Gastrocnemius medialis (tissue), 4 donors: ENCODE measurements at places on chromosomes 12 and 14. TPM values are rescaled to one million over a fixed set of nuclear protein-coding genes. Genes with fewer than 3 reads are reported as not detected.

- peaks cover 33% of the 10 kb centered on the region for H3K4me1 ChIP-seq
- H3K27ac ChIP-seq, result no peak overlapping the region
- no peaks in the 10 kb centered on the region for H3K36me3 ChIP-seq
These were observed 350.6 kb downstream of the DPF3 start for GRCh38 chr14:72543341-72543740.

- no peak overlapping the region for H3K4me3 ChIP-seq
- H3K27me3 ChIP-seq, result peaks cover 69% of the 10 kb centered on the region
- no peak overlapping the region for H3K27ac ChIP-seq
These were observed 2.9 kb downstream of the BCL11B start for GRCh38 chr14:99268810-99269707.

- H3K27me3 ChIP-seq, result no peaks in the 10 kb centered on the region
- H3K4me3 ChIP-seq, result no peak overlapping the region
- no peaks in the 10 kb centered on the region for H3K36me3 ChIP-seq
These were observed 14.2 kb downstream of the TRPV4 start for GRCh38 chr12:109818905-109819500.

The APOLD1 gene
- 62.0 TPM for total RNA-seq

The RDH5 gene
- total RNA-seq, result 10.3 TPM

DNA sequence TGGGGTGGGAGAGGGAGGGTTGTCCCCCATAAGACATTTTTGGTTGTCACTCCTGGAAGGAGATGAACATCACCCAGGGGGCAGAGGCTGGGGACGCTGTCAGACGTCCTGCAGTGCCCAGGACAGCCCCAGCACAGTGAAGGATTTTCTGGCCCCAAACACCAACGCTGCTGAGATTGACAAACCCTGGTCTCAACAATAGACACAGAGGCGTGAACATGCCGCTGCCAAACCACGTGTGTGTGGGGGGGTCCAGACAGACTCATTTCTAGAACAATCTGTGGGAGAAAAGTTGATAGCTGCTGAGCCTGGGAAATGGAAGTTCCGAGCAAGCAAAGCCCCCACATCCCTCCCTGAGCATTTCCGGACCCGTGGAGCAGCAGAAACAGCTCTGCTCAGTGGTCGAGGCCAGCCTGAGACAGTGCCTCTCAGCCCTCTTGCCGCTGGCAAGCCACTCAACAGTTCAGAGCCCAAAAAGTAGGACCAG lies 43.8 kb upstream of the CLMN start:
- no peaks in the 10 kb centered on the region for H3K4me1 ChIP-seq
- DNase-seq, result no peak
- no peak overlapping the region for H3K4me3 ChIP-seq
- no peak overlapping the region for H3K27ac ChIP-seq
- peaks cover 16% of the 10 kb centered on the region for H3K27me3 ChIP-seq

DNA sequence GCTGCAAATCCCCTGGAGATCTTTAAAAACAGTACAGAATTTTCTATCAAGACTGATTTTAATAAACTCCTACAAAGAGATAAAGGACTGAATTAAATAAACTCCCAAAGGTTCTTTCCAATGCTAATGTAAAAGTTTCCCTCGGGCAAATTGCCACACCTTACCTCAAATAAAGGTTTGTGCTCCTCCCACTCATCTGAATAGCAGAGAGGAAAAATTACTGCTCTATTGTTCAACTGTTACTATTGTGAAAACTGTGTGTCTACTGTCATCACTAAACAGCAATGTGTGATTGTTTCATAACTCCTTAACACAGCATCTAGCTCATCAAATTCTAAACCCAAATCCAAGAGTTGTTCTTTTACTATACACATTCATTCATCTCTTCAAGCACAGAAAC lies 3.2 kb downstream of the SPTLC2 start:
- no peak for DNase-seq
- H3K27ac ChIP-seq, result no peak overlapping the region
- H3K36me3 ChIP-seq, result no peaks in the 10 kb centered on the region

The RPS6KA5 gene
- total RNA-seq, result 10.9 TPM

DNA sequence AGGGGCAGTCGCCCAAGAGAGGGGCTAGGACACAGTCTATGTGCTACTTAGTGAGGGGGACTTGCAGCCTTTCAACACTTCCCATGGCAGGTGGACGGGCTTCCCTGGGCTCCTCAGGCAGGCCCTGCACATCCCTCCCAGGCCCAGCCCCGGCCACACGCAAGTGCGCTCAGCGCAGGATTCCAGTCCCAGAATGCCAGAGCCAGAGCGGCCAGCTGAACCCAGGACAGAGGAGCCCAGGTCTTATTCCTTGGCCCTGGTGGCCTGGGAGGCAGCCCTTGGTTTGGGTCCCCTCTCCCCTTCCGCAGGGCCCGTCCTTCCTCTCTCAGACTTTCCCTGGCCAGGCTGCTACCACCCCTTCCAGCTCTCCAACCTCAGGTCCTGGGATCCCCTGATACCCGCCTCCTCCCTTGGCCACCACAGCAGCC lies 12.0 kb downstream of the DLK1 start:
- H3K4me1 ChIP-seq, result no peaks in the 10 kb centered on the region
- H3K4me3 ChIP-seq, result no peak overlapping the region
- no peaks in the 10 kb centered on the region for H3K27me3 ChIP-seq
- DNase-seq, result no peak

DNA sequence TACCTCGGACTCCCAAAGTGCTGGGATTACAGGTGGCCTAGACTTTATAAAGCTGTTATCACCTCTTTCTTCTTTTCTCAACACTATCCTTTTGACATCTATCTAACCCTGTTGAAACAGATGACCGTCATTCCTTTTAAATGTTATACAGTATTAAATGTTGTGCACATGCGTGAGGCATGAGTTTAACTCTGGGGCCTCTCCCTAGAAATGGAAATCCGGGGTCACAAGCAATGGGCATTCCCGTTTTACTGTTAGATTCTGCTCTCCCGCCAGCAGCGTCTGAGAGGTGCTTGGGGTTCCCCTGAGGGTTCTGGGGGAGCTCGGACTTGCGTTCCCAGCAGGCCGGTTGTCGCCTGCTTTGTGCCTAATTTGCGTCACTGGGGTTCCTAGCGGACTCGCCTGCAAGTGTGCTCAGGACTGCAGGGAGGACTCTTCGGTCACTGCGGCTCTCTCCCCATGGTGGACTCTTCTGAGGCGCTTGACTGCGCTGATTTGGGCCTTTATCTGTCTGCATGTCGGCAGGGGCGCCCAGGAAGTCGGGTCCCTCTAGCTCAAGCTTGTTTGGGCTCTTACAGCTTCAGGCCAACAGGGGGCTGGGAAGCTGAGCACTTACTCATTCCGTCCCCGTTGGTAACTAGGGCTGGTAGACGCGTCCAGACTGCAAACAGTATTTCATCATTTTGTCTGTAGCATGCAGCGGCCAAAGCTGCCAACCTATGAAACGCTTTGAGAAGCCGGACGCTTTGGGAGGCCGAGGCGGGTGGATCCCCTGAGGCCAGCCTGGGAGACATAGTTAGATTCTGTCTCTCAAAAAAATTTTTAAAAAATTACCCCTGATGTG lies 1.2 kb upstream of the RAN start:
- H3K4me3 ChIP-seq, result peak overlapping the region; percentile 49
- H3K36me3 ChIP-seq, result no peaks in the 10 kb centered on the region
- no peaks in the 10 kb centered on the region for H3K27me3 ChIP-seq
- DNase-seq, result peak; percentile 31
- H3K4me1 ChIP-seq, result peaks cover 15% of the 10 kb centered on the region

GRCh38 chr12:130646716-130647370 lies 69.3 kb downstream of the RIMBP2 start:
- H3K4me1 ChIP-seq, result no peaks in the 10 kb centered on the region
- no peaks in the 10 kb centered on the region for H3K36me3 ChIP-seq
- DNase-seq, result no peak
- H3K27ac ChIP-seq, result no peak overlapping the region

The C12orf50 gene
- total RNA-seq, result not detected

- H3K27me3 ChIP-seq, result no peaks in the 10 kb centered on the region
- no peak overlapping the region for H3K4me3 ChIP-seq
- DNase-seq, result no peak
These were observed 5.8 kb upstream of the PHLDA1 start for GRCh38 chr12:76037130-76038103.

The BCL2L14 gene
- not detected for total RNA-seq

The FAM181A gene
- total RNA-seq, result not detected

The GZMH gene
- total RNA-seq, result not detected

The KIF26A gene
- 3.3 TPM for total RNA-seq

- no peak overlapping the region for H3K27ac ChIP-seq
- no peaks in the 10 kb centered on the region for H3K4me1 ChIP-seq
- H3K4me3 ChIP-seq, result no peak overlapping the region
- peaks cover 17% of the 10 kb centered on the region for H3K27me3 ChIP-seq
These were observed 16.3 kb upstream of the C14orf180 start for GRCh38 chr14:104563191-104563741.

DNA sequence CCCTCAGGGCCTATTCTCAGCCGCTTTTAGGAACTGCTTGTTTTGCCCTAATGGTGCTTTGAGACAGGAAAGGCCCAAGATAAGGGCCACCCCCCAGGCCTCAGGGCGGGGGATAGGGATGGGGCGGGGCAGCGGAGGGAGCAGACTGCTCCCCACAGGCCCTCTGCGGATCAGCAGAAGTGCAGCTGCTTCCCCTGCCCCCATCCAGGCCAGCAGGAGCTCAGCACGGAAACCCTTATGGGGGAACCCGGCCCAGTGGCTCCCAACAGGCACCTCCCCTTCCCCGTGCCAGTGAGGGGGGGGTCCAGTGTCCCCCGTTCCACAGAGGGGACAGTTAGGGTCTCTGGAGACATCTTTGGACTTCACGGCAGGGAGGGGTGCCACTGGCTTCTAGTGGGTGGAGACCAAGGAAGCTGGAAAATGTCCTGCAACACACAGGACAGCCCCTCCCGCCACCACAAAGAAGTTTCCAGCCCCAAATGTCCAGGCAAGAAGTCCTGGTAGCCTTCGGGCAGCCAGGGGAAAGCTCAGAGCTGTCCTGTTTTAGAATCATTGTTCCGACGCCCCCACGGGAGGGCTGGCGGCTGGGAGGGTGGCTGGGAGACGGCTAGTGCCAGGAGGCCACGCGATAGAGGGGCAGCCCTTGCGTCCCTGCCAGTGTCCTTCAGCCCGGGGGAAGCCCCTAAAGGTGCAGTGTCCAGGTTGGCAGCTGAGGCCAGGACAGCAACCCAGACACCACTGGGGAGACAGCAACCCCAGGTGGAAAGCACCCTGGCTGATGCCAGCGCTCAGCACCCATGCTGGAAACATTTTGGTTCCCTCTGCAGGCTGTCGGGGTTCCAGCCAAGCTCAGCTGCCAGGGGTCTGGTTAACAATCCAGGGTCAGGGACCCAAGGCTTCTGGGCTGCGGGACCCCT lies 10.4 kb upstream of the GPR132 start:
- H3K27ac ChIP-seq, result no peak overlapping the region
- H3K27me3 ChIP-seq, result peaks cover 23% of the 10 kb centered on the region
- no peaks in the 10 kb centered on the region for H3K36me3 ChIP-seq
- H3K4me3 ChIP-seq, result no peak overlapping the region
- no peaks in the 10 kb centered on the region for H3K4me1 ChIP-seq
- no peak for DNase-seq

DNA sequence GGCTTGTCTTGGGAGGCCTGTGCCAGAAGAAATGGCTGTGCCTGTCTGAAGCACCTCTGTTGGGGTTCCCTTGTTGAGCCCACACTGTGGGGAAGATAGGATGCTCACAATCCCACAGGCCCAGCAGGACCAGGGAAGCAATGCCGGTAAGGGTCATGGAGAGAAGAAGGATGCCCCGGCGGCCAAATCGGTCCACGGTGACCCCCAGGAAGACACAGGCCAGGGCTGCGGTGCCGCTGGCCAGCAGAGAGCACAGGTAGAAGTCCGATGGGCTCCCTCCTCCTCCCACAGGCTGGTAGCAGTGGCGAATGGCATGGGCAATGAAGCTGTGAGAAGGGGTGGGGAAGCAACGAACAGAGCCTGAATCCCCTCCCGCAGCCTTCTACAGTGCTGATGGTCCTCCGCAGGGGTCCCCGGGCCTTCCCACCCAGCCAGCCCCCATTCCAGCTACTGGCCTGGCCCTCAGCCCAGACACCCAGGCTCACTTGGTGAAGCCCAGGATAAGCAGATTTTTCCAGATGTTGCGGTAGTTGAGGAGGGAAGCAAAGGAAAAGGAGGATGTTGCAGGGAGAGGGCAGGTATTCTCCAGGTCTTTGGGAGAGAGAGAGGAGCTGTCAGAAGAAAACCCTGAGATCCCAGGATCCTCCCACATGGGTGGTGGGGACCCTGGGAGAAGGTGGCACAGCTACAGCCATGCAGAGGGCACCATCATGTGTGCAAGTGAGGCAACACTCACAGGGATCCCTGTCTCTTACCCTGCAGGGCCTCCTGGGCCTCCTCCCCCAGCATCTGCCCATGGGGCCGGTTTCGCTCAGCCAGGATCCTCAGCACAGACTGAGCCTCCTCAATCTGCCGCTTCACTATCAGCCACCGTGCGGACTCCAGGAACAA lies 5.0 kb downstream of the SLC22A17 start:
- H3K4me3 ChIP-seq, result no peak overlapping the region
- DNase-seq, result no peak
- peaks cover 18% of the 10 kb centered on the region for H3K27me3 ChIP-seq
- no peaks in the 10 kb centered on the region for H3K4me1 ChIP-seq
- H3K36me3 ChIP-seq, result no peaks in the 10 kb centered on the region
- H3K27ac ChIP-seq, result no peak overlapping the region

The ZC2HC1C gene
- total RNA-seq, result 13.1 TPM

The ANO4 gene
- not detected for total RNA-seq

DNA sequence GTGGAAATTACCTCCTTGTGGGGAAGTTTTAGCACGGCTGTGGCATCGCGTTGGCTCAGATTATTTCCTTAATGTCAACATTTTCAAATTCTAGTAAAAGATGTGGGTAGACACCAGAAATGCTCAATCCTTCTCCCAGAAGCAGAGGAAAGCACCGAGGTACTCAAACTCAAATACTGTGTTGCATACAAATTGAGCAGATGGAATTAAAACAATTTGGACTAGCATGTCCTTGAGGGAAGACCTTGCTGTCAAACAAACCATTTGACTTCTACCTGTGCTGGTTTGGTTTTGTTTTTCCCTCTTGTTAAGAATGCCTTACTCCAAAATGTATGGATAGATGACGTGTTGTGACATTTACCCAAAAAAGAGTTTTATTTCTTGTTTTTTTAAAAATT lies 136.4 kb downstream of the CNTN1 start:
- no peak overlapping the region for H3K4me3 ChIP-seq
- H3K36me3 ChIP-seq, result no peaks in the 10 kb centered on the region
- no peaks in the 10 kb centered on the region for H3K27me3 ChIP-seq

DNA sequence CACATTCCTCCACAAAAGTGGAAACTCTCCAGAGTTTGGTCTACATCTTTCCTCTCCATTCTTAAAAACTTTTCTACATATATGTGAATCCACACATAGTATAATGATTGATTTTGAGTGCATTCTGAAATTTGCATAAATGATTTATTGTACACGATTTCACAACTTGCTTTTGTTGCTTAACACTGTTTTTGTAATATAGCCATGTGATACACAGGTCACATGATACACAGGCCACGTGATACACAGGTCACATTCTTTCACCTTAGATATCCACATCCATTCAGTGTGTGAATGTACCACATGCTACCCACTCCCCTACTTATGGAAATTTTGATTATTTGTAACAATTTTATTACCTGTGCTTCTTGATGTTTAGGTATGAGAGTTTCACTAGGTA lies 319.1 kb downstream of the ZFP36L1 start:
- H3K4me1 ChIP-seq, result peaks cover 30% of the 10 kb centered on the region
- no peaks in the 10 kb centered on the region for H3K27me3 ChIP-seq
- peak overlapping the region; percentile 75 for H3K27ac ChIP-seq
- no peak overlapping the region for H3K4me3 ChIP-seq
- H3K36me3 ChIP-seq, result no peaks in the 10 kb centered on the region

- DNase-seq, result no peak
- H3K27ac ChIP-seq, result no peak overlapping the region
- H3K27me3 ChIP-seq, result no peaks in the 10 kb centered on the region
These were observed 12.6 kb upstream of the FAIM2 start for GRCh38 chr12:49916129-49916919.
